ENCODE measurements at places on chromosomes 1 and 21.

GRCh38 chr1:96643519-96643918 lies 78.1 kb upstream of the PTBP2 start:
- no peak for DNase-seq

DNA sequence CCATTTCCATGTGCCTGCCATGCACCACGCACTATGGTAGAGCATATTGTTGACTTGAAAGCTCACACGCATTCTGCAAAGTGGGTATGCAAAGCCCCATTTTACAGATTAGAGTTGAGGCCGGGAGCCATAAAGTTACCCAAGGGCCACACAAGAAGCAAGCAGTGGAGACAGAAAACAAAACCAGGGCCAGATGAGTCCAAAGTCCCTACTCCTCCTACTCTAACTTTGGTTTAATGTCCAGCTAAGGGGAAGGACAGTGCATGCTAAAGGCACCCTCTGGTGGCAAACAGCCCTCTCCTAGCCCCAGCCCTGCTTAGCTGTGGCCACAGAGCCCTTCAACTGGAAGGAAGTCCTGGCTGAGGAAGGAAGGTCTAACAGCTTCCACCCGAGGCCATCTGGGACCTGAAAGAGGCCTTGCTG lies 74.9 kb downstream of the SLC66A1 start:
- no peak for DNase-seq

GRCh38 chr21:20729376-20729775 lies 268.8 kb upstream of the NCAM2 start:
- no peak for DNase-seq

GRCh38 chr1:17886838-17887441 lies 131.8 kb downstream of the ACTL8 start:
- DNase-seq = no peak

- DNase-seq = no peak
These were observed 55.3 kb downstream of the SETD4 start for GRCh38 chr21:36005018-36005417.

- DNase-seq = no peak
These were observed 14.3 kb upstream of the KRTAP19-8 start for GRCh38 chr21:31052489-31053142.

GRCh38 chr1:239387304-239388158 lies 1.2 kb downstream of the CHRM3 start:
- peak; percentile 6 for DNase-seq

- no peak for DNase-seq
These were observed 74.2 kb downstream of the GABPA start for GRCh38 chr21:25809013-25809412.

DNA sequence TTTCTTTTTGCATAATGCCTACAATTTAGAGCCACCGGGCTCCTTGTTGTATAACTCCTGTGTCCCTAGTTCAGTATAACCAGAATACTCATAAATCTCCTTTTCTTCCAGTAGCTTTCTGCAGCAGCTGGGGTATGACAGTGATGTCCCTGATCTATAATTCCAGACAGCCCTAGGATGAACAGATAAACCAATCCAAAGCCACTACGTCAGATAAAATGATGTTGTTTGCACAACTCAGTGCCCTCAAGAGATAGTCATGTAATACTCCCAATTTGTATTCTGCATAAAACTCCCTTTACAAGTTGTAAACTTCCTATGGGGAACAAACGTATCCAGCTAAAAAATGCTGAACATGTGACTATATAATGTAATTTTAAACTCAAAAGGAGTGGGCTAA lies 44.7 kb downstream of the ZNF326 start:
- no peak for DNase-seq

- DNase-seq = no peak
These were observed 75.2 kb downstream of the TRABD2B start for GRCh38 chr1:47921935-47922415.

DNA sequence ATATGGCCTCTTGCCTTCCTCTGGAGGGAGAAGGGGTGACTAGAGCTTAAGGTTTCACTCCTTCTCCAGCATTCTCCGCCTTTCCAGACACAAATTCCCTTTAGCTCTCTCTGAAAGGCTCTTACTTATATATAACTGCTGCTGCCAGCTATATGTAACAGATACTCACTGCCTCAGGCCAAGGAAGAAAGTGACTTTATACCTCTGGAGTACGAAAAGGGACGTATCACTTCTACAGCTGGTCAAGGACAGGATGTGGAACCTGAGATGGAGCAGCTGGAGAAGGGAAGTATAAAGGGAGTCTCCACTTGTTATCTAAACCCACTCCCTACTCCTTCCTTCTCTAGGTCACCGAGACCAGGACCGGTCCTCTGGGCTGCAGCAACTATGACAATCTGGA lies 102.4 kb downstream of the BRINP2 start:
- DNase-seq = no peak

- no peak for DNase-seq
These were observed at the start of gene VCAM1 for GRCh38 chr1:100719490-100719889. Gene VCAM1, plus strand, starts transcription at chr1:100719742. Its CDS starts 119 bp downstream, at chr1:100719861.

GRCh38 chr1:32400876-32401631 lies 6.8 kb upstream of the BSDC1 start:
- DNase-seq = peak; percentile 69

DNA sequence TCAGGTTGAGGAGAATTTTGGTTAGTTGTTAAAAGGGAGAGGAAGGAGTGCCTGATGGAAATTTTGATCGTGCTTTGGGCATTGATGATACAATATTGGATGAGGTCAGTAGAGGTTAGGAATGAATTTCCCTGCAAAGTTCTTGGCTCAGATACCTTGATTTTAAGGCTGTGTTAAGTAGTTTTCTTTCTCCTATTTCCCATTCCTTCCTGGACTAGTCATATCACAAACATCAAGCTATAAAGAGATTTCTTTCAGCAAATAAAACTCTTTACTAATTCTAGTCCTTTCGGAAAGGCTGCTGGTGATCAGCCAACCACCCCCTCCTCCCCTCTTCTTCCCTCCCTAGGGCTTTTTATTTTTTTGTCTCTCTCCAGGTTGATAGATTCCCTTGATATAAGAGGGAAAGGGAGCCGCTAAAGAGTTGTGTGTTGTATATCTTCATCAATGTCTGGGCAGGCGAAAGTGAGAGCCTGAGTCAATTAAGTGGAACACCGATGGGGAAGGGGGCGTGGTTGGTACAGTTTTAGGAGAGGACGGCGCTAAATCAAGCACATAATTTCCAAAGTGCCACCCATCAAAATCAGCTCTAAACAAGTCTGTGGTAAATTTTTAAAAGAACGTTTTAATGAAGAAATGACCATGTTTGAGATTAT lies 100.1 kb upstream of the PLXNA2 start:
- DNase-seq = no peak

GRCh38 chr21:41411449-41412089 lies 14.5 kb upstream of the MX1 start:
- DNase-seq = no peak

Data from stimulated activated CD4-positive, alpha-beta T cell treated with anti-CD3 and anti-CD28 coated beads, Interleukin-2, amount 100 ng/mL, for 24 hours (primary cell).